ENCODE measurements at places on chromosomes 7 and 10. TPM values are rescaled to one million over a fixed set of nuclear protein-coding genes. Genes with fewer than 3 reads are reported as not detected.

GRCh38 chr7:4265066-4265465 lies 417.0 kb upstream of the FOXK1 start:
- H3K4me1 ChIP-seq: no peaks in the 10 kb centered on the region
- H3K4me3 ChIP-seq: no peak overlapping the region
- H3K27me3 ChIP-seq: no peaks in the 10 kb centered on the region
- DNase-seq: no peak
- no peak overlapping the region for H3K27ac ChIP-seq
- no peaks in the 10 kb centered on the region for H3K36me3 ChIP-seq

- H3K27me3 ChIP-seq: no peaks in the 10 kb centered on the region
- no peak overlapping the region for H3K4me3 ChIP-seq
- no peak overlapping the region for H3K27ac ChIP-seq
Measured at GRCh38 chr10:78262860-78263259, 229.2 kb downstream of the RPS24 start.

- no peak for DNase-seq
- H3K4me3 ChIP-seq: no peak overlapping the region
- H3K27me3 ChIP-seq: peaks cover 9% of the 10 kb centered on the region
Measured at GRCh38 chr10:97169911-97170693, 15.7 kb downstream of the SLIT1 start.

DNA sequence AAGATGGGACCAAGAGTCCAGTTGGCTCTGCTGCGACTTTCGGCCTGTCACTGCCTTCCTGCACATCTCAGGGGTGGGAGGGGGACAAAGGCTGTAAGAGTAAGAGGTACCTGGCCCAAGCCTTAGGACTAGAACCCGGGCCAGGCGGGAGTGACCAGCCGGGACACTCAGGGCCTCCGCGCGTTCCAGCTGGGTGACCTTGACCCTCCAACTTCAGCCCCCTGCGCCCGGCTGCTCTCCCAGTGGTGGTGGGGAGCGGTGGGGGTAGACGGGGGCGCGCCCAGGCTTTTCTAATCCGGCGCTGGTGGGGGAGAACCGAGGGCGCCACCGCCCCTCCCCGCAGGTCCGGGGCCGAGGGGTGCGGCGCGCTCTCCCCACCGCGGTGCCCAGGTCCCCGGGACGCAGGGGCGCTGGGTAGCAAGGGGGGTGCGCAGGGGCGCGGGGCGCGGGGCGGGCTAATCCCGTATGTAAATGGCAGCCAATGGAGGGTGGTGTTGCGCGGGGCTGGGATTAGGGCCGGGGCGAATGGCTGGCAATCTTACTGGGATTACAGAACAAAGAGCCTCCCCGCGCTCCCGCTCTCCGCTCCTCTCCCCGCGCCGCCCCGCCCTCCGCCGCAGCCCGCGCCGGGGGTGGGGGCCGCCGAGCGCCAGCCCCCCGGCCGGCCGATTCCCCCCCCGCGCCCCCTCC lies at the start of gene GTF2IRD1:
GTF2IRD1 (plus strand) TSS at position 585 of the 690 bp plus-strand sequence. CDS start 54,175 bp downstream, outside the sequence.
- peak; percentile 77 for DNase-seq
- H3K27me3 ChIP-seq: no peaks in the 10 kb centered on the region
- no peaks in the 10 kb centered on the region for H3K36me3 ChIP-seq
- peaks cover 17% of the 10 kb centered on the region for H3K4me1 ChIP-seq

- H3K36me3 ChIP-seq: no peaks in the 10 kb centered on the region
- peak within 1 kb of the TSS; percentile 85 for H3K4me3 ChIP-seq
- peak within 1 kb of the TSS; percentile 89 for H3K27ac ChIP-seq
- peaks cover 45% of the 10 kb centered on the region for H3K4me1 ChIP-seq
- no peaks in the 10 kb centered on the region for H3K27me3 ChIP-seq
- DNase-seq: peak; percentile 80
Measured at GRCh38 chr10:87659571-87660483, at the start of gene PAPSS2. Gene PAPSS2, plus strand, starts transcription at chr10:87659878. Its CDS starts 104 bp downstream, at chr10:87659982.

Gene LFNG
- 42.6 TPM for total RNA-seq

Measured in lower lobe of right lung (tissue), 2 donors.